ENCODE measurements at places on chromosomes 11 and 22. TPM values are rescaled to one million over a fixed set of nuclear protein-coding genes. Genes with fewer than 3 reads are reported as not detected.

GRCh38 chr11:37946155-37946766, 1348.2 kb upstream of the RAG2 start:
- H3K36me3 ChIP-seq = no peaks in the 10 kb centered on the region
- H3K27ac ChIP-seq = no peak overlapping the region
- H3K4me3 ChIP-seq = no peak overlapping the region
- H3K27me3 ChIP-seq = no peaks in the 10 kb centered on the region
- H3K4me1 ChIP-seq = no peaks in the 10 kb centered on the region

DNA sequence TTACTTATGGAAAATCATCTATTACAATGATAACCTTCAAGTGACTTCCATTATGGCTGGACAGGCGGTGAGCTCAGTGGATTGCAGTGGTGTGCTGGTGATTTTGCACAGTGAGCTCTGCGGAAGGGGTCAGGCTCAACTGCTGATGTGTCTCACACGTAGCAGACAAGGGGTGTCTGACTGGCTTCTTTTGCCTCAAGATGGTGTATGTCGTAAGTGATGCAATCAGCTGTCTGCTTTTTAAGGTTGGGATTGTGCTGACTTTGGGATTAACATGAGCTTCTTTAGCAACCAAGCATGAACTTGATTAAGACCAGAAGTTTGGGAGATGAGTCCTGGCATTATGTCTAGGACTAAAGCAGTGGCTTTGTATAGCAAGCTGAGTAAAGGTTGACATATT, 49.5 kb downstream of the POLD3 start:
- no peak overlapping the region for H3K27ac ChIP-seq
- H3K36me3 ChIP-seq = peaks cover 59% of the 10 kb centered on the region
- DNase-seq = no peak

GRCh38 chr22:19526702-19527111, 2.5 kb upstream of the CLDN5 start:
- no peak overlapping the region for H3K27ac ChIP-seq
- no peak for DNase-seq
- H3K27me3 ChIP-seq = peaks cover 17% of the 10 kb centered on the region
- no peak overlapping the region for H3K4me3 ChIP-seq
- peaks cover 2% of the 10 kb centered on the region for H3K36me3 ChIP-seq

- no peak for DNase-seq
- no peak overlapping the region for H3K27ac ChIP-seq
- no peak overlapping the region for H3K4me3 ChIP-seq
- H3K27me3 ChIP-seq = no peaks in the 10 kb centered on the region
- peaks cover 9% of the 10 kb centered on the region for H3K36me3 ChIP-seq
- H3K4me1 ChIP-seq = peaks cover 82% of the 10 kb centered on the region
Measured at GRCh38 chr22:21857481-21857914, 9.9 kb downstream of the MAPK1 start.

The OR5B21 gene
- total RNA-seq = not detected

DNA sequence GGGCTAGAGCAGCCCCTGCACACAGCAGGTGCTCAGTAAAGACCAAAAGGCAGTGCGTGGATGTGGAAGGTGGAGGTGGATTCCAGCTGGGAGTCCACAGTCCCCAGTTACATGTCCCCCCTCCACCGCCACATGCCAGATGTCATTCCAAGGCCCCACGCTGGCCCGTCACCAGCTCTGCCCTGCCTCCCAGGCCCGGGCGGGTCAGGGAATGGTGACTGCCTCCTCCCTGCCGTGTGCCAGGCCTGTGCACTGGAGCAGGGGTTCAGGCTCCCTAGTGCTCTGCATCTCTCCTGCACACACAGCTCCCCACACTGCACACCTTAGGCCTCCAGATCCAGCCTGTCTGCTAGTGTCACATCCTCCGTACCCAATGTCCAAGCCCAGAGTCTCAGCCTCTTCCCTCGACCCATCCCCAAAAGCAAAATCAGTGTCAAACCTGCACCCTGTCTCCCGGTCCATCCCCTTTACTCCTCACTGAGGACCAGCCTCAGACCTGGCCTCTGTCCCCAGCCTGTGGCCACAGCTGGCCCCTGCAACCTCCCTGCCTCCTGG, 40.2 kb upstream of the PRODH start:
- peaks cover 1% of the 10 kb centered on the region for H3K36me3 ChIP-seq
- H3K27ac ChIP-seq = no peak overlapping the region
- no peak overlapping the region for H3K4me3 ChIP-seq
- no peaks in the 10 kb centered on the region for H3K4me1 ChIP-seq

DNA sequence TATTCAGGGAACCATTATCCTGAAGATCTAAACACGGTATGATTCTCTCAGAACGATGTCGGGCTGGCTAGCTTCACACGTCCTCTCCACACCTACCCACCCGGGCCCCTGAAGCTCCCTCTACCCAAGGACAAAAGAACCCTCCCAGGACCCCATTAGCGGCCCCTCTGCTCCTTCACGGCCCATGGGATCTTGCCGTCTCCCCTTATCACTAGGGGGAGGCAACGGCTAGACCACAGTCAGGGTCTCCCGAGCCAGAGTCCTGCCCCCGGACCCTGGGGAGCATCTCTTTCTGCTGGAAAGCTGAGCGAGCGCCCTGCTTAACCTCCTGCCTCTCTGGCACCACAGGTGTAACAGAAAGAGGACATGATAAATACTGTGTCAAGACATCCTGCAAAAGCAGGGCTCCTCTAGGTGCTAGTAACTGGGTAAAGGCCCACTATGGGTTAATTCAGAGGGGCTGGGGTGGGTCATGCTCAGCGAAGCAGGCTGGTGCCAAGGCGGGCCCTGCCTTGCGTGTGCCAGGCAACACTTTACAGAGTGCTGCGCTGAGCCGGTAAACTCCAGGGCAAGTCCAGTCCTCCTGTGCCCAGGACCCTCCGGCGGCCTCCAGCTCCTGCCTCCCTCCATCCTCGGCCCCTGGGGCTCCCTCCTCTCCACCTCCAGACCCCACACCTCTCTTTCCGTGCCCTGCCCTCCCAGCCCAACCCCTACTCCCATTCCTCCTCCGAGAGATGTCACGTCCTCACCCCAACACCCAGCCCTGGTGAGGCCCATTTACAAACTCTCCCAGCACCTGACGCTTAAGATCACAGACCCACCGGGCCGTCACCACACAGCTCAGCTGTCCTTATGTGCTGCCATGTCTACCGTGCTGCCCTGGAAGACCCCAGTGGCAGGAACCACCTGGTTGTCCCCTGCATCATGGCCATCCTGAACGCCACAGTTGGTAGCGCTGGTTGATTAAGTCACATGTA, 3.0 kb downstream of the TOLLIP start:
- no peaks in the 10 kb centered on the region for H3K27me3 ChIP-seq
- H3K36me3 ChIP-seq = peaks cover 6% of the 10 kb centered on the region
- no peak overlapping the region for H3K27ac ChIP-seq
- no peak for DNase-seq
- H3K4me1 ChIP-seq = peaks cover 48% of the 10 kb centered on the region

The UBQLNL gene
- total RNA-seq = 0.26 TPM

The OR52I1 gene
- not detected for total RNA-seq

The RFPL2 gene
- not detected for total RNA-seq

DNA sequence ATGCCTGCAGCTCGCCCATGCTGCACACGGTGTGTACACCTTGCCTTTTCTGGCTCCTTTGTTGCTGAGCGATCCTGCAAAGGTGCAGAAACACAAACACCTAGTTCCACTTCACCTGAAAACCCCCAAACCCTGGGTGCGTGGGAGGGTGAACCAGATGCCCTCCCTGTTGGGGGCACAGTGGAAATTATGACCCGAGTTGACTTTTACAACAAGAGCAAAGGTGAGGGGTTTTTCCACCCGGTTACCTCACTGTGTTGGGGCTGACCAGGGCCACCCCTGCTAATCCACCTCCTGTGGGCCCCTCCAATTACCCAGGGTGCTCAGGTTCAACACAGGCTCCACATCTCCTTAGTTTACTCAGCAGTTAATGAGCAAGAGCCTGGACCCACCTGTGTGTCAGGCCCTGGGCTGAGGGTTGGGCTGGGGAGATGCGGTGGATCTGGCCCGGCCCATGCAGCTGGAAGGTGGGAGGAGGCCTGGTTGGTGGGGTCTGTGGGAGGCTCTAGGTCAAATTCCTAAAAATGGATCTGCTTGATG, 42.1 kb downstream of the LRRC32 start:
- DNase-seq = peak; percentile 53
- H3K36me3 ChIP-seq = peaks cover 6% of the 10 kb centered on the region
- H3K4me3 ChIP-seq = no peak overlapping the region
- H3K4me1 ChIP-seq = peaks cover 33% of the 10 kb centered on the region

GRCh38 chr11:63551889-63552266, 11.3 kb downstream of the PLAAT2 start:
- H3K27ac ChIP-seq = peak overlapping the region; percentile 73
- no peaks in the 10 kb centered on the region for H3K27me3 ChIP-seq
- H3K4me1 ChIP-seq = peaks cover 46% of the 10 kb centered on the region
- DNase-seq = peak; percentile 31

DNA sequence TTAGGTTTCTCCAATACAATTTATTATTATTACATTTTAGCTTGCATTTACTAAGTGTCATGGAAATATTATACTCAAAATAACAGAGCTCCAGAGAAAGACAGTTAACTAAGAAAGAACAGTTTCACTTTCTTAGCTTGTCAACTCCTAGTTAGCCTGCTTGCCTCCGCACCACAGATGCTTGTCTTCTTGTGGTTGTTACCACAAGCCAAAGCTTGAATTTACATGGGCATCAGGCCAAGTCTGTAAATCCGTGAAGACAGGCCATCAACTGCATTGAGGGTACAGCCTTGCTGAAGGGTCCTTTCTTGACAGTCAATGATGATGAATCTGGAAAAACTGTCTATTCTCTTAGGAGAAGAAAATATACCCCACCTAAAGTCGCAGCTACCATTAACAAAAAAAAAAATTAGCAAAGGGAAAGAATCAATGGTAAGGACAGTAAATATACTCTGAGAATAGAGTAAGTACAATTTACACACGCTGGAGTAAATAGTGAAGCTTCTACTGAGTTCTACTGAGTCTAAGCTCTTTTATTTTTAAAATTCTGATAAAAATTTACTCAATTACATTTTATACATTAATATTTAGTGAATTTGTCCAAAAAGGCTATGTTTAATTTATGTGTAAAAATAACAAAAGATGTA, 15.6 kb upstream of the DENND5A start:
- peaks cover 18% of the 10 kb centered on the region for H3K36me3 ChIP-seq
- H3K4me3 ChIP-seq = no peak overlapping the region
- peaks cover 20% of the 10 kb centered on the region for H3K4me1 ChIP-seq
- H3K27me3 ChIP-seq = no peaks in the 10 kb centered on the region

The LINC01488 gene
- not detected for total RNA-seq

The SLCO2B1 gene
- not detected for total RNA-seq

The PKNOX2 gene
- not detected for total RNA-seq

- no peak overlapping the region for H3K27ac ChIP-seq
- DNase-seq = no peak
- H3K36me3 ChIP-seq = no peaks in the 10 kb centered on the region
- H3K4me3 ChIP-seq = no peak overlapping the region
Measured at GRCh38 chr22:39463931-39464390, 7.1 kb downstream of the MGAT3 start.

The SLC1A2 gene
- not detected for total RNA-seq

GRCh38 chr11:93740031-93740729, 1.1 kb downstream of the TAF1D start:
- H3K27me3 ChIP-seq = no peaks in the 10 kb centered on the region
- DNase-seq = peak; percentile 68
- peak overlapping the region; percentile 93 for H3K4me3 ChIP-seq
- peaks cover 49% of the 10 kb centered on the region for H3K4me1 ChIP-seq
- H3K36me3 ChIP-seq = peaks cover 64% of the 10 kb centered on the region
- peak overlapping the region; percentile 97 for H3K27ac ChIP-seq

- H3K4me1 ChIP-seq = no peaks in the 10 kb centered on the region
- peaks cover 1% of the 10 kb centered on the region for H3K27me3 ChIP-seq
- H3K36me3 ChIP-seq = no peaks in the 10 kb centered on the region
- DNase-seq = no peak
Measured at GRCh38 chr11:119634301-119634700, 94.7 kb downstream of the NECTIN1 start.

DNA sequence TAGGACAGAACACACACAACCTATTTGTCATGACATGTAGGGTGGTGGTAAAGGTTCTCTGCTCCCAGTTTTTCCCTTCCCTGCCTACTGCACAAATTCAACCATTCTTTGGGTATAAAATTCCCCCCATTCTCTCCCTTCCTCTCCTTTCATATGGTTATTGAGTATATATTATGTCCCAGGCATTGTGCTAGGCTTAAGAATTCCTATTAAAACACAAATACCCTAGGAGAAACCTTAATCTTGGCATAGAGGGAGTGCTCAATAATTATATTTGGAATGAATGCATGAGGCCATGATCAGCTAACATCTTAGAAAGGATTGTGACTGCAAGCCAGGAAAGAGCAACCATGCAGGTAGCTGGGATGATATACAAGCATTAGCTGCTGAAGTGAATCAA, 120.4 kb upstream of the MTMR2 start:
- no peak overlapping the region for H3K4me3 ChIP-seq
- no peak overlapping the region for H3K27ac ChIP-seq
- no peaks in the 10 kb centered on the region for H3K27me3 ChIP-seq
- DNase-seq = no peak

- peaks cover 55% of the 10 kb centered on the region for H3K27me3 ChIP-seq
- no peak overlapping the region for H3K4me3 ChIP-seq
- no peak for DNase-seq
- peaks cover 22% of the 10 kb centered on the region for H3K4me1 ChIP-seq
Measured at GRCh38 chr22:19762568-19763457, 2.2 kb downstream of the TBX1 start.

The KAT5 gene
- total RNA-seq = 67.1 TPM

GRCh38 chr11:69874178-69874983, 55.2 kb upstream of the FGF3 start:
- no peak overlapping the region for H3K27ac ChIP-seq
- H3K4me3 ChIP-seq = no peak overlapping the region
- no peaks in the 10 kb centered on the region for H3K4me1 ChIP-seq
- no peaks in the 10 kb centered on the region for H3K36me3 ChIP-seq
- DNase-seq = no peak
- H3K27me3 ChIP-seq = peaks cover 6% of the 10 kb centered on the region

DNA sequence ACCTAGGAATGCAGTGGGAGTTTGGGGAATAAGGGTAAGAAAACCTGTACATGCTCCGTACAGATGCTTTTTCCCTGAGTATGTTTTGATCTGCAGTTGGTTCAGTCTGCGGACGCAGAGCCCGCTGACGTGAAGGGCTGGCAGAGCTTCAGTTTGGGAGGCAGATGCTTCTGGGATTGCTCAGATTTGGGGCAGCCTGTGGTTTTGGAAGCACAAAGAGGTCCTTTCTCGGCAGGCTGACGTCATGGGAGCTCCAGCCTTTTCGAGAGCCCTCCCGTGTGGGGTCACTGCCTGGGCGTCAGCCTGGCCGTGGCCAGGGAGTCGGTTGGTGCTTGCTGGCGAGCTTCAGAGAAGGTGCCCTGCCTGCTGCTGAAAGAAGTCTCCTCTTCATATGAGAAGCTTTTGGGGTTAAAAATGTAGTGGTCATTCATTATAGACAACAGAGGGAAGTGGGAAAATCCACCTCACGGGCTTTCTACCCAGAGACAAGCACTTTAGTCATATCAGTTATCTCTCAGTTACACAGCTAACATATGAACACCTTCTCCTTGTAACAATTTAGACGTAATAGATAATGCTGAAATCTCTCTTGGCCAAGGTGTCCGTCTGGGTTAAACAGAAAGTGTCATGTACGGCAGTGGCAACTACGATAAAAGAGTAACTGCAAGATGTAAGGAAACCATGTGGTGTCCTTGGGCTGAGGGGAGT, 26.8 kb downstream of the TPCN2 start:
- H3K4me3 ChIP-seq = no peak overlapping the region
- no peak overlapping the region for H3K27ac ChIP-seq
- no peaks in the 10 kb centered on the region for H3K27me3 ChIP-seq
- no peak for DNase-seq
- peaks cover 2% of the 10 kb centered on the region for H3K36me3 ChIP-seq

Data from activated naive CD4-positive, alpha-beta T cell treated with anti-CD3 and anti-CD28 coated beads for 36 hours (primary cell).